Stimulated activated CD8-positive, alpha-beta memory T cell treated with anti-CD3 and anti-CD28 coated beads, Interleukin-7, amount 100 ng/mL, for 4 hours (primary cell): ENCODE measurements at places on chromosomes 1 and 21.

GRCh38 chr1:31872658-31873636 is 57.1 kb upstream of the SPOCD1 start:
- DNase-seq, result no peak

DNA sequence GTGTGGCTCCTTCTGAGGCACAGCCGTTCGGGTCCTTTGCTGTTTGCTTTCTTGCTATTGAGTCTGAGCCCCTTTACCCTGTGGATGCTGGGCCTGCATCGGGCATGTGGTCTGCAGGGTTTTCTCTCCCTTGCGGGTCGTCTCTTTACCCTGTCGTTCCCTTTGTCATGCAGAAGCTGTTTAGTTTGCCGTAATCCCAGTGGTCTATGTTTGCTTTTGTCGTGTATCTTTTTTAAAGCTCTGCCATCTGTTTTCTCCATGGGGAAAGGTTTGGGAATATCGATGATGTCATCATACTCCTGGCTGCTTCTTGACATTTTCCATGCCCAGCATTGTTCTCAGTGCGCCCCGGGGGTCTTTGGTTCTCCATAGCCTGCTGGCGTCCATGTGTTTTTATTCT is 68.2 kb downstream of the AGPAT3 start:
- DNase-seq, result no peak

GRCh38 chr1:158506369-158506987 is 34.5 kb downstream of the OR10R2 start:
- no peak for DNase-seq

GRCh38 chr1:1847890-1848289 is 43.0 kb downstream of the GNB1 start:
- no peak for DNase-seq

DNA sequence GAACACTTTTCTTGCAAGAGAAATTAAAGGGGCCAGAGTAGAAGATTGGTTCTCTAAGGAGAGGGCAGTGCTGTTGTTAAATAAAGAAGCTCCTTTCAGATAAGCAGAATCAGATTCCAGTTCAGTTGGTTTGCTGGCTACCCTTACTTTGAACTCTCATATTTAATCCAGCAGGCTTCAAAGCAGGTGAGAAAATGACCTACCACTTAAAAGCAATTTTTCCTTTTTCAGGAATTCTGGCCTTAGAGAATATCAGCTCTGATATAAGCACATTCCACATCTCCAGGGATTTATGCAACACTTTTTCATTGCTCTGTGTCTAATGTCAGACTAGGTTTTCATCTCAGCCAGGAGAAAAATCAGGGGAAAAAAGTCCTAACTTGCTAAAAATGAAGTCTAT is 28.7 kb downstream of the WNT2B start:
- DNase-seq, result no peak

DNA sequence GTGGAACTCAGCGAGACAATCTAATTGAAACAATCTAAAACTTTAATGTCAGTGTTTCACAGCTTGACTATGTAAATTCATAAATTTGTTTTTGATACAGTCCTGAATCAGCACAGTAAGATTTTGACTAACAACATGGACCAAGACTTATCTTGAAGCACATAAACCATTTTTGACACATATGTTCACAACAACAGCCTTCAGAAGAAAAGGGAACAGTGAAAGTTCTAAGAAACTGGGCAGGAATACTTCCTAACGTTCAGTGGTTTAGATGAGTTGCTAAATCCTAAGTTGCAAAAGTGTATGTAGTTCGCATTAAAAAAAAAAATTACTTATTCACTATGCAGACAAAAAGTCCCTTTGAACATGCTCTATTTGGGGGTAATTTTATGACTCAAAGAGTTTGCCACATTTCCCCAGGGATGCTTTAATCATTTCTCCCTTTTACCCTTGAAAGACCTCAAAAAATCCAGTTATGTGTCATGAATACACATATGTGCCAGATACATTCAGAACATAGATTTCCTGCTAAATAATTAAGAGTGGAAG is 120.2 kb downstream of the MRPL39 start:
- DNase-seq, result no peak

DNA sequence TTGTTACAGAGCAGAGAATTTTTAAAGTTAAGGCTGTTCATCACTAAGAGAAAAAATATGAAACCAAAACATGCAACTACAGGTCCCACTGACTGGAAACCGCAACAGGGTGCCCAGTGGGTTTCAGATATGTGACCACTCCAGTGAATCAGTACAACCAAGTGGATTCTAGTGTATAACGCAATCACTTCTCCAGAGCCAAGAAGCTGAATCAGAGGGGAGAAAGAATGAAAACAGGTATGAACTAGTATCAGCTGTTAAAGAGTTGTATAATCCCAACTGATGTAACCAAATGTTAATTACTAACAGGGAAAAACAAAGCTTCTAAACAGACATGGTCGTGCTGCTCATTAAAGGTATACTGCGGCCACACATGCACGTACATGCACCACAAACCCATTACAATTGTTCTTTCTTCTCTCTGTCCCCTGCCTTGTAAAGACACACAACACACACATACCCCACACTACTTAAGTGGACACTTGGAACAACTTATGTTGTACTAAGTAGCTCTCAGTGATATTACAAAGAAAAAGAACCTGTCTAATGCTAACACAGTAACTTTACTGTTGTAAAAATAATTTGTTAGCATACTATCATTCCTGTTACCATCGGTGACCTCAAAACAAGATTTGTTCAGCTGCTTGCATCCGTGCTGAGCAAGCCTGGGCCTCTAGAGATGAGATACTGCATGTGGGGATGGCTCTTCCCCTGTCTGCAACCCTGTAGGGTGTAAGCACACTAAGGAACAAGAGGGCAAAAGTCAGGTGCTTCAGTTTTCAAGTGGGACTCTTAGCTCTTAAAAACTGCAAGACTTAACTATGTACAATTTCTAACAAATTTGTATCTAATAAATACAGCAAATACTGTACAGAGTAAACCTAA is 74.2 kb downstream of the PTPN14 start:
- DNase-seq, result no peak

- DNase-seq, result no peak
Observed at GRCh38 chr1:24020025-24020424, 39.9 kb upstream of the SRSF10 start.

DNA sequence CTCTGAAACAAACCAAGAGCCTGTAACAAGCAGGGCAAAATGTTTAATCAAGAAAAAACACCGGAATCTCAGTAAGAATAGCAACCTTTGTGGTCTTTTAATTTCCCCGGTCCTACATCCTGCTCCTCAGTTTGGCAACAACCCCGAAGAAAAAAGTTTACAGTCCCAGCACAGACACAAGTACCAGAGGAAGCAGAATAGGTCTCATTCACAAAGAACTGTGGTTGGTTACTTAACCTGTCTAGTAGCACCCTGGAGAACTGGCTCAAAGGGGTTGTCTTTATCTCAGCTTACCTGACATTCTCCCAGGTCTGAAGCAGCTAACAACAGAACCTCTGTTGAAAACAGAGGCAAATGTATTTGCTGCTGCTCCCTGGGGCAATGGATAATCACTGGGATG is 399.3 kb downstream of the AJAP1 start:
- no peak for DNase-seq

DNA sequence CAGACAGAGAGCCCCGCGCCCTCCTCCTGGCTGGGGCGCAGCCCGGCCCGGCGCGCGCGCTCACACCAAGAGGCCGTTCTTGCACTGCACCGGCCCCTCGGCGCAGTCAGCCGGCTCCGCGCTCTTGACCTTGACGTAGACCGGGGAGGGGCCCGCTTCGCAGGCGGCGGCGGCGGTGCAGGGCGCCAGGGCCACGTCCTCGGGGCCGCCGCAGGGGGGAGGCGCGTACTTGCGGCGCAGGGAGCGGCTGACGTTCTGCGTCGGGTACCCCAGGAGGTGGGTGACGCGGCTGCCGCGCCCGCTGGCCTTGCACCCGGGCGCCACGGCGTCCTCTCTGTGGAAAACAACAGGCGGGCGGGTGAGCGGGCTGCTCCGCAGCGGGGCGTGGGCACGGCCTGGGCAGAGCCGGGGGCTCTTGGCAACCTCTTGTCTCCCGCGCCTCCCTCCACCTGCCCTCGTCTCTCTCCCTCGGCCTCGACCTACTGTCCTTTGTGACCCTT is 7.7 kb downstream of the VSIG8 start:
- peak; percentile 24 for DNase-seq

GRCh38 chr1:201728731-201729130 is 100.2 kb upstream of the IPO9 start:
- DNase-seq, result no peak

- no peak for DNase-seq
Observed at GRCh38 chr1:50967416-50968157, 2.5 kb upstream of the CDKN2C start.
